ENCODE measurements at places on chromosomes 12 and 14.

DNA sequence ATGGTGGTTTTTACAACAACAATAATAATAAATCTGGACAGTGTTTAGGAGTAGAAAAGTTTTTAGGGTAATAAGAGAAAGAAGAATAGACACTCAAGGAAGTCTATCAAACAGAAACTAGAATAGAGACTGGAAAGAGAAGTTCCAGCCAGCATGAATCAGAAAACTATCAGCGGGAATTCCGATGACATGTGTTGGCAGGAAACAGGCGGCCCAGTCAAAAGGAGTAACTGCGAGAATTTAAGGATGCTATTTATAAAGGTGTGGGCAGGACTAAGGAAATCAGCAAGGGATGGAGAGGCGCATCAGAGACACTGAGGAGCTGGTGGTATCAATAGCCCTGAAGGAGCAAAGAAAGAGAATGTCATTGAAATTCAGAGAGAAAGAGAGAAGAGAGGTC, 89.9 kb downstream of the TBX5 start:
- no peak for DNase-seq

- DNase-seq: peak; percentile 24
Measured at GRCh38 chr12:69070319-69071090, 137.5 kb upstream of the CPM start.

GRCh38 chr12:72201457-72201856, 70.7 kb upstream of the TRHDE start:
- no peak for DNase-seq

DNA sequence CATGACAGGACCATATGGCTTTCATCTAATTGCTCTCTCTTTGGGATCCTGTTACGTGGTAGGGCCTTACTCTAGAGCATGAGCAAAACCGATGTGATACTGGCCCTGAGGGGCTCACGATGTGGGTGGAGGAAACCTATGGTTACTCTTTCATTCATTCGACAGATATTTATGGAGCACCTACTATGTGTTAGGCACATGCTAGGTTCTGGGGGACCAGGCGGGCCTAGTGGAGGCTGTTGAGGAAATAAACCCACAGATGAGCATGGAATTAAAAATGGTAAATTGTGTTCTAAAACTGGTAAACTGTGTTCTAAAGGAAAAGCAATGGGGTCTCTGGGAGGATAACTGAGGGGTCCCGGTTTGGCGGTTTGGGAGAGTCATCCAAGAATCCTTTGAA, 14.8 kb downstream of the SH2B3 start:
- no peak for DNase-seq

DNA sequence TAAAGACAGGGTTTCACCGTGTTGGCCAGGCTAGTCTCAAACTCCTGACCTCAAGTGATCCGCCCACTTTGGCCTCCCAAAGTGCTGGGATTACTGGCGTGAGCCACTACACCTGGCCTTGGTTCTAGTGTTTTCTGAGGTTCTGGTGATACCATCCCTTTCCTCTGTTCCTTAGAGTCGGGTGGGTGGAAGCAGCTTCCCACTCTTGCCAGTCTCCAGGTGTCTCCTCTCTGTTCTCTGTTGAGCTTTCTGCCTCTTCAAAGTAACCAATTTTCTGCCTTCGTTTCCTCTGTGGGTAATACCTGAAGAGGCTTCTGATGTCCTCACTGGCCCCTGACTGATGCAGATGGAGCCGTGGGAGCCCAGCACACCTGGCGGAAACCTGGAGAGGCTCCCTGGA, 53.4 kb upstream of the LHX5 start:
- no peak for DNase-seq

DNA sequence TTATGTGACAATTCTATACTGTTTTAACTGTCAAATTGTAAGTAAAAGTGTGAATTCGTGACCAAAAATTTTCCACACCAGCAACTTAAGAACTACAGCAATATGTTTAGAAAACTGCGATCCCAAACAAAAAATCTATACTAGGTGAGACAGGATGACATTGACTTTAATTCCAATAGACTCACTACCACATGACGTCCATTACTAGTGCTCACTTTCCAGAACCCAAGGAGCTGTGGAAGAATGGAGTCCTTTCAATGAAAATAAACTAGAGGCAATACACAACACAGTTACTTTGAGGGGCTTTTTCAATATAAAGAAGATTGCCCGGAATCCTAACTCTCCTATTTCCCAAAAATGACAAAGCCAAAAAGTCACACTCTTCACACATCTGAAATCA, 1.4 kb downstream of the EPS8 start:
- no peak for DNase-seq

Measured in stimulated activated CD8-positive, alpha-beta memory T cell treated with anti-CD3 and anti-CD28 coated beads, Interleukin-7, amount 100 ng/mL, for 1 hour (primary cell).